ENCODE measurements at places on chromosomes 7 and 10.
A peak's percentile ranks its signal among the peaks of the same experiment; 100 is the strongest.

DNA sequence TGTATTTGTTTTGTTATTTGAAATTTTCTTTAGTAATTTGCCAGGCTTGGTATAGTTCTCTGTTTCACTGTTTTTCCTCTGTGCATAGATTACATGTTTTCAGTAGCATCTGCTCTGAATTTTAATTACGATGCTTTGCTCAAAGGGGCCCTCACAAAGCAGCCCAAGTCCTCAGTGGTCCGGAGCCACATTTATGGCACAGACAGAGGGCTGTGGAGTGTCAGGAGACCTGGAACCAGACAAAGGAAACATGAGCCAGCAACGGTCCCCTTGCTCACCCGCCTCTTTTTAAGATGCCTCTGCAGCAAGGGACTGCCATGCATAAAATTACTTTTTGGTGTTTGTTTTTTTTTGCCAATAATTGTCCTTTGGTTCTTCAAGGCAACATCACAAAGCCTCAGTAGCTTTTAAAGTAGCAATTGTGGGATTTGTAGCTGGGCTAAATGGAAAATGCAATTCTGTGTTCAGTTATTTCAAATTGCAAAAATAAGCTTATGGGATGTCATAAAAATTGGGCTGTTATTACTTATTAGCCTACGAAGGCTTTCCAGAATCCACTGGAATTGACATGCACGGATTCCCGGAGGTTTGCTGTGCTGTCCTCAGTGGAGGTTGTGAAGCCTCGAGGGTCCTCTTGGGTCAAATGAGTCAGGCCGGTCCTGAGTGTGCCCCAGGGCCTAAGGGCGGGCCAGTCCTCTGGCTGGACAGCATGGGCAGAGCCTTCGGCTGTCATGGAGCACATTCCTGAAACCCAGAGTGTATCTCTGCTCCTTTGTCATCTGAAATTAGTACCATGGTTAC lies 422.8 kb downstream of the GLRX3 start:
- DNase-seq = no peak

GRCh38 chr7:31688372-31688771 lies 1.4 kb downstream of the PPP1R17 start:
- no peak for DNase-seq

DNA sequence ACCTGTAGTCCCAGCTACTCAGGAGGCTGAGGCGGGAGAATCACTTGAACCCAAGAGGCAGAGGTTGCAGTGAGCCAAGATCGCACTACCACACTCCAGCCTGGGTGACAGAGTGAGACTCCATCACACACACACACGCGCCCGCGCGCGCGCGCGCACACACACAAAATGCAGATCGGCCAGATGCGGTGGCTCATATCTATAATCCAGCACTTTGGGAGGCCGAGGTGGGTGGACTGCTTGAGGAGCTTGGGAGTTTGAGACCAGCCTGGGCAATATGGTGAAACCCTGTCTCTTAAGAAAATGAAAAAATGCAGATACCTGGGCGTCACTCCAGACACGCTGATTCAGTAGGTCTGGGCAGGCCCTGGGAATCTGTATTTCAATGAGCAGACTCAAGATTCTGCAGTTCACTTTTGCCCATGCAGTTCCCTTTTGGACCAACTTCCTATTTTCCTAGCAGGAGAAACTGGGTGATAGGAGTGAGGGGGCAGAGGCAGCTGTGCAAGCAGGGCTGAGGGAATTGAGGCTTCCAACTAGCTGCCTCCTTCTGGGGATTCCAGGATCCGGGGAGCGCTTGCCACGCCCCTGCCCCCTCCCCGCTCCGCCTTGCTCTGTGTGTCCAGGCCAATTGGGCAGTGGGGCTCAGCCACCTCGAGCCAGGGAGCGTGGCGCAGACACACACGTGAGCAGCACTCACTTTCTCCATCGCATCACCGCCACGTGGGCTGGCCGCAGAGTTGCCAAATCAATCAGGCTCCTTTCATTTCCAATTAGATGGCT lies 173.6 kb downstream of the SH3PXD2A start:
- no peak for DNase-seq

GRCh38 chr10:84943541-84943940 lies 615.2 kb downstream of the CCSER2 start:
- no peak for DNase-seq

GRCh38 chr7:129851809-129852208 lies 101.0 kb downstream of the UBE2H start:
- no peak for DNase-seq

- no peak for DNase-seq
Observed at GRCh38 chr10:132273966-132274365, 33.8 kb downstream of the STK32C start.

DNA sequence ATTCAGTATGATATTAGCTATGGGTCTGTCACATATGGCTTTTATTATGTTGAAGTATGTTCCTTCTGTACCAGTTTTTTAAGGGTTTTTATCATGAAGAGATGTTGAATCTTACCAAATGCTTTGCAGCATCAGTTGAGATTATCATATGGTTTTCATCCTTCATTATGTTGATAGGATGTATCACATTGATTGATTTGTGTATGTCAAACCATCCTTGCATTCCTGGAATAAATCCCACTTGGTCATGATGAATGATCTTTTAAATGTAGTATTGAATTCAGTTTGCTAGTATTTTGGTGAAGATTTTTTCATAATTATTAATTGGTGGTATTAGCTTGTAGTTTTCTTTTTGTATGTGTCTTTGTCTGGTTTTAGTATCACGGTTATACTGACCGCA lies 185.9 kb downstream of the MBL2 start:
- no peak for DNase-seq

- no peak for DNase-seq
Observed at GRCh38 chr7:29090151-29090805, 56.1 kb downstream of the CPVL start.

DNA sequence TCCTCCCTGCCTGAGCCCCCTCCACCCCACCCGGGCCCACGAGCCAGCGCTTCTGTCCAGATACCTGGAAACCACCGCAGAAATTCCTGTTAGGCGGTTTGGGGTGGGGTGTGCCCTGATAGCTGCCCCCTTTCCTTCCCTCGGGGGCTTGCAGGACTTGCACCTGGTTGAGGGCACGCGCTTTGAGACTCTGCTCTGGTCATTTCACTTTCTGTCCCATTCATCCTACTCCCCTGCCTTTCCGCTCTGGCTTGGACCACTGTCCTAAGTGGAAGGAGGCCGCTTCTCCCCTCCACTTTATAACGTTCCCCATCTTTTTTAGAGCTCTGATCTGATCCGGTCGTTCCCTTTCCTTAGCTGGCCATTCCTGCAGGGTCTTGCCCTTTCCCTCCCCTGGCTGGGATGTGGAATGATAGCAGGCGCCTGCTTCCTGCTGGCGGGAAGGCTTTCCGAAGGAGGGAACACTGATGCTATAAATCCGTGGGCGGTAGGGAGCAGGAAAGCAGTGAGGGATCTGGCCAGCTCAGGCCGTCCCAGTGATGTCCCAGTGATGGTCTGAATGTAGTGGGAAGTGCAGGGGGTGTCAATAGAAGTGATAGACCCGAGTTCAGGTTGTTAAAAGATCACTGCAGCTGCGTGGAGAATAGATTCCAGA lies 852 bp upstream of the PRKAR1B start:
- no peak for DNase-seq

DNA sequence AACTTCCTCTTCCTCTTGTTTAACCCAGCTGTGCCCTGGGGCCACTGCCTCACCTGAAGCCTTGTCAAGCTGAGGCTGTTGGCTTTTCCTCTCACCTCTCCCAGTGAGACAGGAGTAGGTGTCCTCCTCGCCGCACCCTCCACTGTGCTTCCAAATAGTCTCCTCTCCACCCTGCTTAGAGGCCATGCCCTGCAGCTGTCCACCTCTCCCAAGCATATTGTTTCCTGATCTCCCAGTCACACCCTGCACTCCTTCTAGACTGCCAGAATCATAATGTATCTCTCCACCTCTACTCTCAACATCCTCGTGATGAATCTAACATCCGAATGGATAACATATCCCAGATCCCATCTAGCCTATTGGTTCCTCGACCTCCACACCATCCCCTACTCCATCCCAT lies 196.3 kb upstream of the GHITM start:
- DNase-seq = no peak

- DNase-seq = no peak
Observed at GRCh38 chr10:6023661-6024333, 38.4 kb downstream of the IL2RA start.

- DNase-seq = no peak
Observed at GRCh38 chr10:15370856-15371701, at the start of gene FAM171A1. Gene FAM171A1 (minus strand): TSS chr10:15371289. CDS start chr10:15371052, 237 bp downstream.

GRCh38 chr10:12705943-12706342 lies 295.6 kb downstream of the CCDC3 start:
- DNase-seq = no peak

DNA sequence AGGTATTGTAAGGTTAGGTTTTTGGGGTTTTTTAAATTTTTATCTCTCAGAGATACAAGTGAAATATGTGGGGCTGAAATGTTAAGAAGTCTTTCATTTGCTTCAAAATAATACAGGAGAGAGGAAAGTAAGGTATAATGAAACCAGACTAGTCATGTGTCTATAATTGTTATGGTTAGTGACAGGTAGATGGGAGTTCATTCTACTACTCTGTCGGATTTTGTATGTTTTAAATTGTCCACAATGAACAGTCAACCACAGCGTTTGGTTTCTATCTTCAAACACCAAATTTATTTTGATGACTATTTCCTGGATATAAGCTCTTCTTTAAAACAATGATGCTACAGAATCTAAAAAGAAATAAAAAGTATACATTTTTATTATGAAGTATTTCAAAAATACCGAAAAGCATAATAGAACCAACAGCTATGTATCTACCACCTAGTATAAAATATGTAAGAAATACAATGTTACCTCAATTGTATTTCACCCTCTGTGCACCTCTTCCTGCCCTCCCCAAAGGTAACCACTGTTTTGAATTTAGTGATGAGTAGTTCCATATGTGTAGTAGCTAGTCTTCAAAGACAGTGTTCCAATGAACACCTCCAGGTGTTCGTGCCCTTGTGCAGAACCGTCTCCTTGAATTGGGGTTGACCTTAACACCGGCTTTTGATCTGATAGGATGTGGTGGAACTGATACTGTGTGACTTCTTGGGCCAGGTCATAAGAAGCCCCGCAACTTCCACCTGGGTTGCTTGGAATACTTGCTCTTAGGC lies 74.8 kb upstream of the CDK1 start:
- DNase-seq = no peak

- DNase-seq = no peak
Observed at GRCh38 chr7:158458096-158458495, 129.5 kb downstream of the PTPRN2 start.

DNA sequence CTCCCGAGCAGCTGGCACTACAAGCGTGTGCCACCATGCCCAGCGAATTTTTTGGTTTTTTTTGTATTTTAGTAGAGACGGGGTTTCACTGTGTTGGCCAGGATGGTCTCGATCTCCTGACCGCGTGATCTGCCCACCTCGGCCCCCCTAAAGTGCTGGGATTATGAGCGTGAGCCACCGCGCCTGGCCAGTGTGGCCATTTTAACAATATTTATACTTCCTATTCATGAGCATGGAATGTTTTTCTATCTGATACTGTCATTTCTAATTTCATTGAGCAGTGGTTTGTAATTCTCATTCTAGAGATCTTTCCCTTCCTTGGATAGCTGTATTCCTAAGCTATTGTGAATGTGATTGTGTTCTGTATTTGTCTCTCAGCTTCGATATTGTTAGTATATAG lies 96.2 kb downstream of the GLCCI1 start:
- no peak for DNase-seq

GRCh38 chr7:146565872-146566271 lies 449.3 kb downstream of the CNTNAP2 start:
- no peak for DNase-seq

DNA sequence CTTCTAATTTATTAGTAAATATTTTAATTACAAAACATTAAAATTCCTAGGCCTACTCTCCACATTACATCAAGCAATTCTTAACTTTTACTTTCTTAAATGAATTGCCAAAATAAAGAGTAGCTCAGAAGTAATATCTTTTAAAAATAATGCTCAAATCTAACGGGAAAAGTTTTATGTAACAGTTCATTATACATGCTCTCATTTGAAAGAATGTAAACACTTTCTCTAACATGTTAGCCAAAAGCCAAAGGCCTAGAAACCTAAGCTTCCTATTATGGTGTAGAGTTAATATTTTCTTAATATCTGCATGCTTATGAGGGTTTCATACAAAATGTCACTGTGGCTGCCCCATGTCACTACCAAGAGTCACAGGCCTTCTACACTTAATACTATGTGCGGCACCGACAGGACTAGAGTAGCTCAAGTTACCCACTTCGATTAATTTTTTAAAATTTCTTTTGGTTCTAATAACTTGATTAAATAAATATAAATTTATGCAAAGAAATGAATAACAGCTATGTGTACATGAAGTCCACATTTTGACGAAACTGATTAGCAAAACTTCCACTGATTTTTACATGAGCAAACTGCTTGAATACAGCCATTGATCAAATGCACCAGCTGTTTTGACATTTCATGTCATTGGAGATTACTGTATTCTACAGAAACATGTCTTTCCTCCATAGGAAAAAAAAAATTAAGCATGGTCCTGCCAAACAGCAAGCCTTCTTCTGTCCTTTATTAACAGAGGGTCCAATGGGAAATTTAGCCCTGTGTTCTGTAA lies 3.5 kb downstream of the COBL start:
- DNase-seq = no peak

DNA sequence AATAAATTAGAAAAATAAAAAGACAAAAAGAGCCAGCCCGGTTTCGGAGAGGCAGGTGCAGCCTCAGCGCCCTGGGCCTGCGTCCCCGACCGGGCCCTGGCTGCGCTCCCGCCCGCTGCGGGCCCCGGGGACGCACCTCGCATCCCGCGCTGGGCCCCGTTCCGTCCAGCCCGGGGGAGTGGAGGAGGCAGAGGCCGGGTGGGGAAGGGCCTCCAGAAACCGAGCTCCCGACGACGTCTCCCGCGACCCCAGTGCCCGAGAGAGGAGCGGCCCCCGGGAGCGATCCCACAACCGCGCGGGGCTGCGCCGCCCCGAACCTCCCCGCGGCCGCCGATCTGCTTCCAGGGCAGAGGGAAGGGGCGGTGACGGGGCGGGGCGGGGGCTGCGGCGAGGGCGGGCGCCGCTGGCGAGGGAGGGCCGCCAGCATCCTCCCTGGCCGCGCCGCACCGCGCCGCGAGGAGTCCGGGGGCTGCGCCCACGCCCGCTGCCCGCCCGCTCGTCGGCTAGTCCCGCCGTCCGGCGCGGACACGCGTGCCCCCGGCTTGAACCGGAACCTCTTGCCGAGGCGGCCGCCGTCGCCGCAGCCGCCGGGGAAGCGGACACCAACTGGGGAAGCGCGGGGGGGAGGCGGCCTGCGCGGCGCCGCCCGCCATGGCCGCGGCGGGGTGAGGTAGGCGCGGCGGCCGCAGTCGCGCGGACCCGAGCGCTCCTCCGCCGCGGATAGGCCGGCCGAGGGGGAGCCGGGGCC lies at the start of gene CCNY:
CCNY (plus strand) TSS at position 426 of the 748 bp plus-strand sequence. CDS start 545 bp downstream, outside the sequence.
- DNase-seq = peak; percentile 65

GRCh38 chr7:13414181-13414580 lies 575.3 kb downstream of the ETV1 start:
- DNase-seq = no peak

Data from gastrocnemius medialis (tissue), 4 donors.